ENCODE measurements at places on chromosomes 1 and 21. TPM values are rescaled to one million over a fixed set of nuclear protein-coding genes. Genes with fewer than 3 reads are reported as not detected.

LENEP gene
- total RNA-seq = not detected

WNT2B gene
- 2.3 TPM for total RNA-seq

NPHS2 gene
- not detected for total RNA-seq

CHIA gene
- not detected for total RNA-seq

SEC16B gene
- total RNA-seq = 0.76 TPM

GRCh38 chr1:229371624-229372023 is 28.8 kb upstream of the CCSAP start:
- no peak for DNase-seq

GRCh38 chr1:30912913-30913652 is 4.5 kb upstream of the SDC3 start:
- DNase-seq = no peak

GRCh38 chr21:46349134-46349760 is 25.3 kb downstream of the PCNT start:
- DNase-seq = no peak

DNA sequence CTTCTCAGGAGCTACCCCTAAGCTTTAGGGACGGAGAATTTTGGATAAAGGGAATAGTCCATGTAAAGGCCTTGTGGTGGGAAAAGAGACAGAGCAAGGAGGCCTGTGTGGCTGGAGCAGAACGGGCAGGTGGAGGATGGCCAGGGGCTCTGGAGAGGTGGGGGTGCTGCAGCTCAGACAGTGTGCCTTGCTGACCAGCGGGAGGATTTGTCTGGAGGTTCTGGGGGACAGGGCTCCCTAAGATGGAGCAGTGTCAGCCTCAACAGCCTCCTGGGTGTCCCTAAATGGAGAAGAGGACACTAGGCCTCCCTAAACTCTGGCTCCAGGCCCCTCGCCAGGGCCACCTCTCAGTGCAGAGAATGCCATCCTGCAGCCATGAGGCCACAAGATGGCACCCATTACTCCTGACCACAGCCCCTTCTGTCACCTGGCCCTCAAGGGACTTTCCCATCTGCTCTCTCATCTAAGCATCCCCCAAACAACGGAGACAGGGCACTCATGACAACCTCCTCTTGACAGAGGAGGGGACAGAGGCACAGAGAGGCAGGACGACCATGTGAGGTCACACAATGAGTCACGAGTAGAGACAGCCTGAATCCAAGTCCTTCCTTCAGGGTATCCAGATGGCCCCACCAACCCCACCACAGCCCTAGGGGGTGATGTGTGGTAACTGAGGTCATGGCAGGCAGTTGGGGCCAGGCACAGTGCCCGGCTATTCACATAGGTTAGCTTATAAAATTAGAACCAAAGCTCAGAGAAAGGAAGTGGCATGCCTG is 94.7 kb downstream of the DMRTB1 start:
- DNase-seq = no peak

DNA sequence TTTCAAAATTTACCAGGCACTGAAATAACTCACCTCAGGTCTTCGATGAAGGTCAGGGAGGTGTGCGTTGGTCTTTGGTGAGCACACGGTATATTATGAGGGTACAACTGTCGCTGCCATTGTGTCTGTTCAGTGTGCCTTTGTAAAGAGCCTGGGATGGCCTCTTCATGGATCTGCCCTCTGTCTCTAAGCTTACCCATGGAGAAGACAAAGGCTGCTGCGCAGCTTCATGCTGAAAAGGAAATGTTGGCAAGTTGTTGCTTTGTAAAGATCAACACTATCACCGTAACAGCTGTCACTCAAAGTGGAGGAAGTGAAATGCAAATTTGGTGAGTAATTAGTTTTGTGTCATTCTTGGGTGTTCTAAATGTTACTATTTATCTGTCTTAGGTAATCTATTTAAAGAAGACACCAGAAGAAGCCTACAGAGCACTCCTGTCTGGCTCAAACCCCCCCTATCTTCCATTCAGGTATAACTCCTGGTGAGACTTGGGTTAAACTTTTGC is 71.6 kb downstream of the CDC14A start:
- DNase-seq = no peak

DNA sequence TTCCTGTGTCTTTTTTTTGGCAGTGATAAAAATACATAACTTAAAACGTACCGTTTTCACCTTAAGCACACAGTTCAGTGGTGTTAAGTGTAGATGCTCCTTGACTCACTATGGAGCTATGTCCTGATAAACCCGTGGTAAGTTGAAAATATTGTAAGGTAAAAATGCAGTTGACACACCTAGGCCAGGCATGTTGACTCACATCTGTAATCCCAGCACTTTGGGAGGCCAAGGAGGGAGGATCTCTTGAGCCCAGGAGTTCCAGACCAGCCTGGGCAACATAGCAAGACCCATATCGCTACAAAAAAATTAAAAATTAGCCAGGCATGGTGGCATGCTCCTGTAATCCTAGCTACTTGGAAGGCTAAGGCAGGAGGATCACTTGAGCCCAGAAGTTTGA is 73.6 kb upstream of the COG2 start:
- DNase-seq = no peak

- DNase-seq = no peak
These were observed 2.1 kb downstream of the FAM163A start for GRCh38 chr1:179745131-179745611.

GRCh38 chr1:21268281-21269239 is 21.7 kb downstream of the ECE1 start:
- DNase-seq = no peak

DNA sequence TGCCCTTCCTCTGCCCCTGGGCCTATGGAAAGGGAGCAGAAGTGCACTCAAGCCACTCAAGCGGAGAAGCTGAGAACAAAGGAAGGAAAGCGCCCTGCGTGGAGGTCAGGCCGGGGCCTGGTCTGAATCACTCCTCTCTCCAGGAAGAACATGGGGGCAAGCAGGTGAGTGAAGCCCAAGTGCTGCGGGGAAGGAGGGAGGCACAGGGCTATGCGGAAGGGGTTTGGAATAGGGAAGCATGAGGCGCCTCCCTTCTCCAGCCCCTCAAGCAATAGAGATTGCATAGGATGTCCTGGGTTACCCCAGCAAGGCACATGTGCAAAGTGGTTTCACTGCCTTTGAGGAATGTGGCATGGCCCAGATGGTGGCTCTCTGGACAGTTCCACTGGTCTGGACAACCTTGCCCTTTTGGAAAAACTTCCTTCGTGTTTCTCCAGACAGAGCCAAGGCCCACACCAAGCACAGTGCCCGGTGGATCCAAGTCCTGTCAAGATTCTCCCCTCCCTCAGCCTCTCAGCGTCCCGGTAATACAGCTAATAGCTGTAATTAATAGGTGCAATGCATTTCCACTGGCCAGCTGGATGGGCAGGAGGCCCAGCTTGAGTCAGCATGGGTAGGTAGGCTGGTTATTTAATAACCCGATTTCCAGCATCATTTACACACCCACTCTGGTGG is 13.7 kb downstream of the BLACAT1 start:
- no peak for DNase-seq

DNA sequence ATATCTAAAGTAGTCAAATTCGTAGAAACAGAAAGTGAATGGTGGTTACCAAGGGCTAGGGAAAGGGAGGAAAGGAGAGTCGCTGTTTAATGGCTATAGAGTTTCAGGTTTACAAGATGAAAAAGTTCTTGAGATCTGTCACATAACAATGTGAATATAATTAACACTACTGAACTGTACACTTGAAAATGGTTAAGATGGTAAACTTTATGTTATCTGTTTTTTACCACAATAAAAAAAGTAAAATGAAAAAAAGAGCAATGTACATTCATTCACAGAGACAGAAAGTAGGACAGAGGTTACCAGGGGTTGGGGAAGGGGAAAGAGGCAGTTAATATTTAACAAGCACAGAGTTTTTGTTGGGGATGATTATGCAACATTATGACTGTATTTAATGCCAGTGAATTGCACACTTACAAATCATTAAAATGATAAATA is 53.3 kb upstream of the SEC16B start:
- no peak for DNase-seq
